ENCODE measurements at places on chromosomes 13 and 19.

DNA sequence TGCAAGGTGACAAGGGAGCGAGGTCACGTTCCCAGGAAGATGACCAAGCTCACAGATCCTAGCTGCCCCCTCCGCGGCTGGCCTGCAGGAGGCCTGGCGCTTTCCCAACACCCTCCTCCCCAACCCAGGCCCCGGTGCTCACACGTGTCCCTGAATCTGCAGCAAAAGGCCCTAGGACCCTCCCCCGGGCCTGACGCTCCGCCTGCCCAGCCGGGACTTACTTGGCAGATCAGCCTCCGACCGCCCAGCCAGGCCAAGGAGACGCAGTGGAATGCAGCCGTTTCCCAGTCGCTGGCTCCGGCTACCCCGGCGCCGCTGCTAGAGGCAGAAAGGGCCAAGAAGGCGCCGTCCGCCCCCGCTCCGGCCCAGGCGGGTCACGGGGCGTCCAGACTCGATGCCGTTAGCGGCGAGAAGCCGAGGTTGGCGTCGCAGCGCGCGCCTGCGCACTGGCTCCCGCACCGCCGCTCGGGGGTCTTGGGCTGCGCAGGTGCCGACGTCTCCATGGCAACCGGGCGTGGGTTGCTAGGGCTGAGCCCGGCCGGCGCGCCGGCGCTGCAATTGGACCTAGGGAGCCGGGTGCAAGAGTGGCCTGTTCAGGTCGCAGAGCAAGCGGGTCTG is at the start of gene PNMA8A:
Gene PNMA8A, minus strand, starts transcription at position 448 of the 618 bp plus-strand sequence. CDS start 528 bp downstream, outside the sequence.
- peak; percentile 72 for DNase-seq

- no peak for DNase-seq
These were observed 107.6 kb downstream of the PIBF1 start for GRCh38 chr13:72889495-72889894.

DNA sequence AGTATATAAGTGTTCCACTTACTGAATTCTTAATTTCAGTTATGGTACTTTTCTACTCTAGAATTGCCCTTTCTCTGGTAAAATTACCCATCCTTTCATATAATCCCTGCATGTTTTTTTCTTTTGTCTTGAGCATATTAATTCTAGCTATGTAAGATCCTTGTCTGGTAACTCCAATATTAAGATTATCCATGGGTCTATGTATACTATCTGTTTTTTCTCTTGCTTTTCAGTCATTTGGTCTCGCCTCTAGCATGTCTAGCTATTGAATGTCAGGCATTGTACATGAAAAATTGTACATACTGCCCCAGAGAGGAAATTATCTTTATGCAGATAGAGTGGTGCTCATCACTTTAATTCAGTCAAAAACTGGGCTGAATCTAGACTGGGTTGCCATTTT is 50.4 kb upstream of the CALM3 start:
- DNase-seq = no peak

GRCh38 chr13:33015791-33016323 is 366 bp upstream of the KL start:
- DNase-seq = no peak

GRCh38 chr13:32850316-32851052 is 165.7 kb upstream of the KL start:
- no peak for DNase-seq

DNA sequence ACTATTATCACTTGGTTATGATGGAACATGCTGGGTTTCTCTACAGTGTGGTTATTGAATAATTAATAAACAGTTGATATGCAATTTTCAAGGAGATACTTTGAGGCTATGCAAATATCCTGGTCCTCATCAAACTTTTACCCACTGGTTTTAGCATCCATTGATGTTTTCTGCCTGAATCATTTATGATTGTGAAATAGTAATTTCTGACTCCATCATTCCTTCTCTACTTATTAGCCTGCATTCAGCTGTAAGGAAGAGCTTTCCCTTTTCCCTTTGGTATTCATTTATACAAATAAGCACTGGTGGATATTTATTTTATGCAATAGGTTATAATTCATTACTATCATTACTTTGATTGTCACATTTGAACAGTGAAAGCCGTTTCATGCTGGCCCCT is 13.9 kb upstream of the DNAJC15 start:
- no peak for DNase-seq

DNA sequence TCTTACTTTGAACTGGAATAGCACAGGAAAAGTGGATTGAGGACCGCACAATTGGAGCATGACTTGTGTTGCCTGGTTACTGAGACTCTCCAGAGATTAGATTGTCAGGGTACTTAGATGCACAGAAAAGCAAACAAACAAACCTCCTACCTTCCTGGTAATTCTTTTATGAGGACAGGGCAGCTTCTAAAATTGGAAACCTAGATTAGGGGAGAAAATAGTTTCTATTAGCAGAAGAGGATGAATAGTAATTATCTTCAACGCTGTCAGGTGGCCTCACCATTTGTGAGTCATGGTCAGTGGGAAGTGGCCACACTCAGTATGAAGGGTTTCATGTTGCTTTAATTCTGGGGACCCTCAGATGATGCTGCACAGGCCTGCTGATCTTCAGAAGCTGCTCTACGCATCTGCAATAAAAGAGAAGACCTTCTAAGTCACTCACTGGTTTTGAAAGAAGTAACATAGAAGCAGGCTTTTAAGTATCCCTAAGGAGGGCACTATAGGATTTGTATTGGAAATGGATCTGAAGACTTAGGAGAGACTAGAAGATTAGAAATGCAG is 106.8 kb downstream of the LACC1 start:
- no peak for DNase-seq

DNA sequence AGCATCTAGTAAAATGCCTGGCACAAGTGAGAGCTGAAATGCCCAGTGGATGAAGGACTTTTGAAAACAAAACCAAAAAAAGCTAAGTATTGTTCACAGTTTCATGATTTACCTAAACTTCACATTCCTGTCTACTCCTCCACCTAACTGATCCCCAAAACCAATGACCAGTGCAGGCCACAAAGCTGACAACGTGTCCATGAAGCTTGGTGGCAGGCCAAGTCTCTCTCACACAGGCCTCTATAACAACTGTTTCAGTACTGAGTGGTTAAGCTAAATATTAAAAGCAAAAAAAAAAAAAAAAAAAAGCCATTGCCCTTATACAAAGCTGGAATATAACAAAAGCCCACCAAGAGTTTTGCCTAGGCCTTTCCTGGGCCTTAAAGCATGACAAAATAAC is 36.4 kb downstream of the STK24 start:
- DNase-seq = peak; percentile 29

GRCh38 chr19:6450166-6450565 is 9.4 kb downstream of the SLC25A23 start:
- DNase-seq = no peak

All from HFFc6 (cell line).